CD4-positive, alpha-beta T cell treated with Interleukin-12 subunit alpha and Interleukin-12 subunit beta, for 1 hour (primary cell): ENCODE measurements at places on chromosomes 4 and X.
A peak's percentile ranks its signal among the peaks of the same experiment; 100 is the strongest.

DNA sequence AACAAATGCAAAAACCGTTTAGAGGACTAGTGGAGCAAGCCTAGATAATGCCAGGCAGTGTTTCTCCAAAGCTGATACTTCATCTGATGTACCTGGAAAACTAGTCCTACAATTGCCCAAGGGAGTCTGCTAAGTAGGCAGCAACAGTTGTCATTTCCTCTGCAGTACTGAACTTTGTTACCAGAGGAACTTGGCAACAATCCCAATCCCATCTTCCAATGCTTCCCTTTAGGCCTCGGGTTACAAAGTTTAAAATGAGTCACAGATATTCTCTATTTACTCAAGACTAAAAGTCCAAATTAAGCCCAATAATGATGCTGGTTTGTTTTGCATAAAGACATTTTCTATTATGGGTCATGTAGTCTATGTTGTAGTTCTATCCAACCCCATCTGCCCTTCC, 120.0 kb upstream of the GLRA2 start:
- DNase-seq: no peak

DNA sequence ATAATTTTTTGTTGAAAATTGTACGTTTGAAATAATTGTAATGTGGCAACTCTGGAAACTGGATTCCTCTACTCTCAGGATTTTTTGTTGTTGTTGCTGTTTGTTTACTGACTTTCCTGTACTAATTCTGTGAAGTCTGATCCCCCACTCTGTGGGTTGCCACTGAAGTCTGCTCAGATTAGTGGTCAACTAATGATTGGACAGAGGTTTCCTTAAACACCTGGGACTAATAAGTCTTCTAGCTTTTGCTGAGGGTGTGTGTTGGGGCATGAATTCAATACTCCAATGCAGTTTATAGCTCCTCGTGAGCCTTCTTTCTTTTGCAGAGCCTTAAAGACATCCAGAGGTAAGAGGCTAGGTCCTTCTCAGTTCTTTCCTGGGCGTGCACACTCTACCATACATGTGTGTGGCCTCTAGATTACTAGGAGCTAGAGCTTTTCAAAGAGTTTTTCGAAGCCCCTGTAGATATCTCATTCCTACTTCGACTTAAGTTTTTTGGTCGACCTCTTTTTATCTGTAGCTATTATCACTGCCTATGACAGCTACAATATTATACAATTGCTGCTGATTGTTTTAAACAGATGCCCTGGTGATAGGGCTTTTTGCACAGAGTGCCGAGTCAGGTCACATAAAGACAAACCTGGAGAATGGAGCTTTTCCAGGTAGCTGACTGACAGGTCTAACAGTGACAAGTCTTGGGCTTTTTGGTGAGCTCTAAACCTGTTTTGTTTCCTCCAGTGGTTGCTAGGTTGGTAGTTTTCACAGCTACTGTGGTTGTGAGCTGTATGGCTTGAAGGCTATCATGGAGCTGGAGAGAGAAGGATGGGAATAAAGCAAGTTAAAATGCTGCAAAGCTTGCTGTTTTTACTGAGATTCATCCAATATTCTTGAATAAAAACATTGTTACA, 34.0 kb downstream of the BMP2K start:
- DNase-seq: no peak

DNA sequence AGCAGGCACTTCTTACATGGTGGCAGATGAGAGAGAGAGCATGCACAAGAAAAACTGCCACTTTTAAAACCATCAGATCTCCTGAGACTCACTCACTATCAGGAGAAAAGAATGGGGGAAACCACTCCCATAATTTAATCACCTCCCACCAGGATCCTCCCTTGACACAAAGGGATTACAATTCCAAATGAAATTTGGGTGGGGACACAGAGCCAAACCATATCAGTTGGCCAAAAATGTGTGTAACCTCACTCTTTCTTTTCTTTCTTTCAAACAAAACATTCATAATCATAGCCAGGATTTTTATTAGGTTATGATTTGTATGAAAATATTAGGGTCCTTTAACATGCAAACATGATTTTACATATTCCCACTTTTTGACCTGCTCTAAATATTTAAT, 222.1 kb downstream of the PCDH18 start:
- no peak for DNase-seq

- no peak for DNase-seq
Measured at GRCh38 chr4:622071-622995, 3.0 kb upstream of the PDE6B start.

DNA sequence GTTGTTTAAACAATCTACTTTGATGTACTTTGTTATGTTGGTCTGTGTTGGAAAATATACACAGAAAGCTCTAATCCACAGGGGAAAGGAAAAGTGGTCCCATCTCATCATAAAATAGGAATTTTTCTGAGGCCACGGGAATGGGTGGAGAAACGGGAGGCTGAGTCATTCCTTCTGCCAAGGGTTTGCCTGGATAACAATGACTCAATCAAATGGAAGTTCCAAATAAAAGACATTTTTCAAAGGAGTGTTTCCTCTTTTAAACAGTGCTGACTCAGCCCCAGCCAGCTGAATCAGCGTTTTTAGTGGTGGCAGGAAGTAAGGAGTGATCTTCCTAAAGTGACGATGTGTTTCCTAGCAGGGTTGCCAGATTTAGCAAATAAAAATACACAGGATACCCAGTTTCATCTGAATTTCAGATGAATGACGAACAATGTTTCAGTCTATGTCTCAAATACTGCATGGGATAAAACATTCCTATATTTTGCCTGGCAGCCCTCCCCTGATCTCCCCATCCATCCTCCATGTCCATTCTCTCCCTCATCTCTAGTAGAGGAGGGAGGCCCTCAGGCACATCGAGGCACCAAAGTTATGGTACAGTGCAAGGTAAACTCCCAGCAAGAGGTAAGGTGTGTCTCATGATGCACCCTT, 345.4 kb upstream of the GATB start:
- peak; percentile 36 for DNase-seq

DNA sequence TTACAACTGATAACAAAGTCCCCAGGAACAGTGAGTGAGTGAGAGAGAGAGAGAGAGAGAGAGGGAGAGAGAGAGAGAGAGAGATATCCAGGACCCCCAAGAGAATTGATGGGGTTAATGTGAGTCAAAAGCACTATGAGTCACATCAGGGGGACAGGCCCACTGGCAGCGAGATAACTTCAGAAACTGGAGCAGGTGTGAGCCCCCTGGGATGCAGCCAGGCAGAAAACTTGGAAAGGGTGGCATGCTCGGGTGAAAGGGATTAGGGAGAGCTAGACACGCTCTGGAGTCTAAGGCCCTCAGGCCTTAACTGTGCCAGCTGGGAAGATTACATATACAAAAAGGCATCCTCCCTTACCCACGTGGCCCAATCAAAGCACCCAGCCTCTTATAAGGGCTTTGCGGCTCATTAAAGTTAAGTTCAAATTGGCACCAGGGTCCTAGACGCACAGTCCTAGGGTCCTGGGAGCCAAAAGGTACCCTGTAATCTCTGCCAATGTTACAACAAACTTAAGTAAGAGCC, 841 bp downstream of the ACOT9 start:
- DNase-seq: peak; percentile 19

DNA sequence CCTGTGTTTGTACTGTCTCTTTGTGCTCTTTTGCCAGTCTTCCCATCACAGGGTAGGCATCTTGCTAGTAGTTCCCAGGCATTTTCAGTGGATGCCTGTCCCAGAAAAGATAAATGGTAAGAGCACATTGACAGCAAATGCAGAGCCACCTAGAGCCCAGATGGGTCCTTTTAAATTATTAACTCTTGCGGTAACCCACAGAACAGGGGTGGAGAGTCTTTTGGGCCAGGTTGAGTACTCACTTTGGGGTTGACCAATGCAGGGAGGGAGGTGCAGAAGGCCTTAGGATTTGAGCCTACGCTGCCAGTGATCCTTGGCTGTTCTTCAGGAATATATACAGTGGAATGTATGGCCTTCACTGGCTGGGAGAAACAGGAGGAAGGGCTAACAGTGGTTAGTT, 173.8 kb downstream of the MSN start:
- DNase-seq: no peak

GRCh38 chrX:82813671-82814078, 694.4 kb upstream of the POU3F4 start:
- no peak for DNase-seq

DNA sequence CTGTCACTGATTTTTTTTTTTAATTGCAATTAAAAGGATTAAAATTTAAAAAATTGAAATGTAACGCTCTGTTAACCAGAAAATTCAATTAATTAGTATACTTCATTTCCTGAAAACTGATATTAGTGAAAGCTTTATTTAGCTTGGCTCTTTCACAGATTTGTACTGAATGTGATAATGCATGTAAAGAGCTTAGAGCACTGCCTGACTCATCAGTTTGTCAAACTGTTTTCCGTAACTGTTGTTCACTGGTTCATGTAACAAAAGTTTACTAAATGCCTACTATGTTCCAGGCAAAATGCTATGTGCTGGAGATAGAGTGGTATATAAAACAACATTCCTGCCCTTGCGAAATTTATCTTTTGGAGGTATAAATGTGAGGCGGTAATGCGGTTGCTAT, 471.7 kb downstream of the SH2D1A start:
- no peak for DNase-seq

GRCh38 chr4:75484190-75484589, 30.0 kb downstream of the RCHY1 start:
- DNase-seq: no peak

DNA sequence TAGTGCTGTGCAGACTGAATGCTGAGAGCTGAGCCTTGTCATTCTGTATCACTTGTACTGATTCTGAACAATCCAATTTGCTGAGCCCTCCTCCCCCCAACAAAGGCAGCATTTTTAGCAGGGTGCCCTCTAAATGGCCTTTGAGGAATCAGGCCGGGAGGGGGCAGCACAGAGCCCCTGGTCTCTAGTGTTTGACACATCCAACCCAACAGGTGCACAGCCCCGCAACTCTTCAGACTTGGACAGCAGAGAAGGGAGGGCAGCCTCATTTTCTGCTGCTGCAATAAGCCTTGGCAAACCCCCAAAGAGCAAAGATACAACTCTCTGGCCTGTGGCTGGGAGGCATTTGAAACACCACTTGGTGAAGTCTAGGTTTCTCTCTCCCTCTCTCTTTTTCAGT, 3.4 kb downstream of the ATP1B4 start:
- DNase-seq: peak; percentile 44

DNA sequence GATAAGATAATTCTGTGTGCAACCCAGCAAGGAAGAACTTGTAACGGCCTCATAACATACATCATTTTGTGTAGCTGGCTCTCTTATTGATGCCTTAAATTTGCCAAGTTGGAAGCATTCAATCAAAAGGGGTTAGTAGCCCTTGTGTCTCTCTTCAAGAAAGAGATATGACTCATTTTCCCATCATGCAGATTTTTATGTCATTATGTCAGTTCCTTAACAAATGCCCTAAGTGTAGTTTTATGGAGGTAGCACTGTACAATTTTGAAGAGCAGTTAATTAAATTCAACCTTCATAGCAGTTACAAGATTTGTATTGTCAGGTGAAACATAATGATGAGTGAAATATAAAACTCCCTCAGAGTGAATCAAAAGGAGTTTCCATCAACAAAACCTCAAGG, 215.6 kb downstream of the GRIA3 start:
- no peak for DNase-seq

GRCh38 chr4:1325681-1326635, 21.1 kb upstream of the UVSSA start:
- DNase-seq: no peak

DNA sequence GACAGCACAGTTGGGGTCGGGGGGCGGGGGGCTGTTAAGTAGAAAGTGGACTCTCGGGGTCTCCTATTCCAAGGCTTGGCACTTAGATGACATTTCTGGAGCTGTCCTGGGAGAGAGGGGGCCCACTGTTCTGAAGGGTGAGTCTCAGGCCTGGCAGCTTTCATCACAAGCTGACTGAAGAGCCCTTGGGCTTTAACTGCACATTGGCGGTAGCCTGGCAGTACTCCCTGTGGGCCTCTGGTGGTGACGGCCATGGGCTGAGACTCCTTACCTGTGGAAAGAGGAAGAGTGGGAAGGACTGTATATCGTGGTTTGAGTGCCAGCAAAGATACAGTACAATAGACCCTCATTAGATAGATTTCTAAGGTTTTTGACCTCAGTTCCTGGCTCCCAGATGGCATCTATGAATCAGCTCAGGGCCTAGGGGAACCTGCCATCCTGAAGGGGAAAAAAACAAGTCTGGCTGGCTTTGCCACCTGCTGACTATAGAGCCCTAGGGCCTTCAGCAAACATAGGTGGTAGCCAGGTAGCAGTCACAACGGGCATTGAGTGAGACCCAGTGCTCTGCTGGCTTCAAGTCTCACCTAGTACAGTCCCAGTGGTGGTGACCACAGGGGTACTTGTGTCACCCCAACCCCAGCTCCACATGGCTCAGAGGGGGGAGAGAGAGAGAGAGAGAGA, 87.9 kb downstream of the ANKRD17 start:
- DNase-seq: no peak

DNA sequence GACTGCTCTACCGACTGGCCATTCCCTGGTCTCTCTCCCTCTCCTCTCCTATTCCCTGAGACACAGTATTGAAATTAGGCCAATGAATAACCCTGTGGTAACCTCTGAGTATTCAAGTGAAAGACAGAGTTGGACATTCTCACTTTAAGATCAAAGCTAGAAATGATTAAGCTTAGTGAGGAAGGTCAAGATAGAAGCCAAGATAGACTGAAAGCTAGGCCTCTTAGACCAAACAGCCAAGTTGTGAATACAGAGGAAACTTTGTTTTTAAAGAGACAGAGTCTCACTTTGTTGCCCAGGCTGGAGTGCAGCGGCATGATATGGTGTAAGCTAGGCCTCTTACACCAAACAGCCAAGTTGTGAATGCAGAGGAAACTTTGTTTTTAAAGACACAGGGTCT, 64.6 kb downstream of the KDM6A start:
- no peak for DNase-seq

- DNase-seq: no peak
Measured at GRCh38 chr4:182015893-182016292, 227.3 kb upstream of the TENM3 start.

DNA sequence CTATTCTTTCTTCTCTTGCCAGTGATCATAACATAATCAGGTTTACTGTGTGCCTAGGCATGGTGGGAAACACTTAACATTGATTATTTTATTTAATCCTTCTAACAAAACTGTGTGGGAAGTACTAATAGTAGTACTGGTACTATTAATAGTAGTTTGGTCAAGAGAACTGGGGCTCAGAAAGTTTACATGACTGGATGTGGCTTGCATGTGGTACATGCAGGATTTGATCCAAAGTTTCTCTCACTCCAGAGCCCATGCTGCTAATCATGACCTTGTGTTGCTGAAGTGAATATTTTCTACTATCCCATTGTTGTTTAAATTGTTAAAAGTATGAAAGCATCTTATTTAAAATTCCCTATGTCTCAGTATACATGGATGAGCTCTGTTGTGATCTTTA, 78.4 kb downstream of the TMEM164 start:
- no peak for DNase-seq

- no peak for DNase-seq
Measured at GRCh38 chr4:138405934-138406567, 163.9 kb upstream of the SLC7A11 start.
